ENCODE measurements at places on chromosomes 1 and 21.

GRCh38 chr1:116179419-116179818 lies 68.2 kb downstream of the MAB21L3 start:
- no peak for DNase-seq

DNA sequence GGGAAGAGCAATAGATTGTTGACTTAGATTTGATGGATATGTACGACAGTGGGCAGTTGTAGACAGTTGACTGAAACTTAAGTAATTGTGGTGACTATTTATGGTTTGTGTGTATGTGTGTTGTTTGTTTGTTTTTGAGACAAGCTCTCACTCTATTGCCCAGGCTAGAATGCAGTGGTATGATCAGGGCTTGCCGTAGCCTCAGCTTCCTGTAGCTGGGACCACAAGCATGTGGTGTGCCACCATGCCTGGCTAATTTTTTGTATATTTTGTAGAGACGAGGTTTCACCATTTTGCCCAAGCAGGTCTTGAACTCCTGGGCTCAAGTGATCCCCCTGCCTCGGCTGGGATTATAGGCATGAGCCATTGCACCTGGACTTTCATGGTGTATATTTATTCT lies 9.8 kb downstream of the SDHC start:
- DNase-seq: no peak

DNA sequence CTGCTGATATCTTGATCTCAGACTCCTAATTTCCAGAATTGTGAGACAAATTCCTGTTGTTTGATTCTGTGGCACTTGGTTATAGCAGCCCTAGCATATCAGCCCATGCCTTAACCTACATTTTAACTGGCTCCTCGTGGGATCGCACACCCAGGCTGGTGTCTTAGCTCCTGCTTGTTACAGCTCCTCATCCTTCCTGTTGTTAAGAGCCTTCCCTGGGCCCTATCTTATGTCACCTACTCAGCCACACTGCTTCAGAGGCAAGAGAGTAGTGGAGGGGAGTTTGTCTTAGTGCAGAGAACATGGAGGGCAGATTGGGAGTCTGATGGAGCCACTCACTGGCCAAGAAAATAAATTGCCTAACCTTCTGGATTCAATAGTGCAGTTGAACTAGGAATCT lies 131.0 kb downstream of the ROR1 start:
- DNase-seq: no peak

- DNase-seq: no peak
Observed at GRCh38 chr1:237712082-237712481, 178.6 kb downstream of the ZP4 start.

DNA sequence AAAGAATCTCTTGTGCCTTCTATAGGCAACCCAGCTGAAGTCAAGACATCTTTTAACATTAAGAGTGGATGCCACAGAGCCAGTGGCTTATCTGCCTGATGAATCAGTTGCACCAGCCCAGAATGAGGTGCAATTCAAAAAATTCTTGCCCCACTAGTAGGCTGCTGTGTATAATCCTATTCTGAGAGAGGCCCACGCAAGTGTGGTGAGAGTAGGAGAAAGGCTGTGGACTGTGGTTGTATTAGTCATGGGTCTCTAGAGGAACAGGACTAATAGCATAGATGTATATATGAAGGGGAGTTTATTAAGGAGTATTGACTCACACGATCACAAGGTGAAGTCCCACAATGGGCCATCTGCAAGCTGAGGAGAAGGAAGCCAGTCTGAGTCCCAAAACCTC lies 216.4 kb downstream of the LTN1 start:
- DNase-seq: no peak

DNA sequence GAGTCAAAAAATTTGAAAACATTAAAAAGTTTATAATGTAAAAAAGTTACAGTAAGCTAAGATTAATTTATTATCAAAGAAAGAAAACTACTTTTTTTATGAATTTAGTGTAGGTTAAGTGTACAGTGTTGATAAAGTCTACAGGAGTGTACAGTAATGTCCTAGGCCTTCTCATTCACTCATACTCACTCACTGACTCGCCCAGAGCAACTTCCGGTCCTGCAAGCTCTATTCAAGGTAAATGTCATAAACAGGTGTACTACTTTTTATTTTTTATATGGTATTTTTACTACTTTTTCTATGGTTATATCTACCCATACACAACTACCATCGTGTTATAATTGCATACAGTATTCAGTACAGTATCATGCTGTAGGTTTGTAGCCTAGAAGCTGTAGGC lies 49.6 kb downstream of the TBX19 start:
- DNase-seq: no peak

GRCh38 chr1:203678943-203679661 lies 52.5 kb downstream of the ATP2B4 start:
- no peak for DNase-seq

DNA sequence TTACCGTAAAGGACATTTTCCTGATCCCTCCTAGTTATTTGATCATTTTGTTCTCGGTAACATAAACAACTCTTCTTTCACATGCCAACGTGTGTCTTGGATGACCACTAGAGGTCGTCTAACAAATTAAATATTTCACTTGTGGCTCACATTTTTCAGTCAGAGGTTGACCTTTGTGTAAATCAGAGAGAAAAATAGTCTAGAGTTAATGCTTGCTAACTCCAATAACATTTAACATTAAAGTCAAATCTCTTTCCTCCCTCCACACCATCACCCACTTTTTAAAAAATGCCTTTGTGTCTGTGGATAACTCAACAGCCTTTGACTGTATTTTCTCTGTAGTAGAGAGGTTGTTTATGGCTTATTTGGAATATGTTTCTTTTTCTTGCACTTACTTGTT lies 220.5 kb upstream of the B3GALT2 start:
- no peak for DNase-seq

- DNase-seq: no peak
Observed at GRCh38 chr21:36265431-36265830, 54.6 kb upstream of the MORC3 start.

- DNase-seq: no peak
Observed at GRCh38 chr1:207328004-207328403, 6.5 kb downstream of the CD55 start.

- no peak for DNase-seq
Observed at GRCh38 chr1:37574834-37575480, 18.2 kb downstream of the DNALI1 start.

- no peak for DNase-seq
Observed at GRCh38 chr1:159947942-159948341, 2.5 kb upstream of the IGSF9 start.

- DNase-seq: no peak
Observed at GRCh38 chr1:240737298-240737697, 125.3 kb upstream of the GREM2 start.

GRCh38 chr1:172393354-172393753 lies 27.1 kb upstream of the C1orf105 start:
- DNase-seq: peak; percentile 10

GRCh38 chr1:162475539-162476185 lies 22.0 kb upstream of the UHMK1 start:
- DNase-seq: no peak

- DNase-seq: no peak
Observed at GRCh38 chr21:43965911-43966585, 46.1 kb upstream of the TRAPPC10 start.

GRCh38 chr1:181126289-181126688 lies 37.8 kb downstream of the IER5 start:
- no peak for DNase-seq

GRCh38 chr1:94973309-94973922 lies 46.5 kb upstream of the CNN3 start:
- no peak for DNase-seq

DNA sequence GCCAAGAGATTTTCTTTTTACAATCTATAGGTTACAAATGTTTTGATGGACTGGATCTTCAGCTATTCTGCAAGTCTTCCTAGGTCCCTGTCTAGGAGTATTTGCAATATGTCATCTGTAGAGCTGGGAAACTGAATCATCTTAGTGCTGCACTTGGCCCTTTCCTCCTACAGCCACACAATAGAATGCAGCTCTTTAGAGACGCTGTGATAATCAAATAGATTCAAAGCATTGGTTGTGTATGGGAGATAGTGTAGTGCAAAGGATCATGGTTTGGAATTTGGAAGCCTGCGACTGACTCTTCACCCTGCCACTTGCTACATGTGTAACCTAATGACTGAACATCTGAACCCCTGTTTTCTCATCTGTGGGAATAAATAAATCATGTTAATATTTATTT lies 93.7 kb downstream of the AK5 start:
- DNase-seq: no peak

DNA sequence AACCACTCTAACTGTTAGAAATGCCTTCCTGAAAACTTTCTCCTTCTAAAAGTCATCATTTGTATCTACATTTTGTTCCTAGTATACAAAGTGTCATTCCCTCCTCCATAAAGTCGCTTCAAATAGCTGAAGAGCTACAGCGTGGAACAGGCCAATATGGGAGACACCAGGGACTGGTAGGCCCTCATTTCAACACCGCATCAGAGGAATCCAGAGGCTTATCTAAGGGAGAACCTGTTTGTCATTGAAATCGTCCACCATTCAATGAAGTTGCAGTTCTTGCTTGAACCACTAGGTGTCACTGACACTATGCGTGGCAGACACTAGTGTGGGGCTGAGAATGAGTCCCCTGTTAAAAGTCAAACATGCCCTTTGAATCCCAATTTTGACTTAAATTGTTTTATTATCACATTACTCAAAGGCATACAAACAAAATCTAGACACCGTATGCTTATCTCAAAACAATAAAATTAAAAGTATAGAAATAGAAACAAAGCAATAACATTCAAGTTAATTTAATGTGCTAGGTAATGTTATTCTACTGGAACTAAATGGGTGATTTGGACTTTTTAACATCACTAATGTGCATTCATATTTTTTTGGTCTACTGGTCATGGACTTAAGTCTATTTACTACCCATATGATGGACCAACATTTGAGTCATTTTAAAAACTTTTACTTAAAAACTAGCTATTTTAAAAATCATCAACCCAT lies 182.3 kb downstream of the FCRL5 start:
- DNase-seq: peak; percentile 77

GRCh38 chr1:156356262-156356874 lies 12.6 kb upstream of the RHBG start:
- no peak for DNase-seq

DNA sequence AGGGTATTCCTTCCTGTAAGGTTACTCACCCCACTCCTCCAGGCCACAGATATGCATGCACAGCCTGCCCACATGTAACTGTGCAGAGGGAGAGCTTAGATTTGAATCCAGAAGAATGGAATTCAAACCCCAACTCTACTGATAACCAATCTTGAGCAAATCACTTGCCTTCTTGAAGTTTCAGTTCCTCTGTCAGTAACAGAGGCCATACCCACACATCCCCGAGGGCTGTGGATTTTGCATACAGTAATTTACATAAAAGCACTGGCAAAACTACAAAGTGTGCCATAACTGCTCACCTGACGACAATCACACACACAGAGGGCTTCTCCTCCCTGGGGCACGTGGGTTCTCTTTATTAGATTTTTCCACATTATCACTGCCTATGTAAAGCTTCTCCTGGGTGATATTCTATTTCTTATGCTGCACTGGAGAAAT lies 18.6 kb downstream of the CD247 start:
- DNase-seq: no peak

GRCh38 chr1:9466780-9467758 lies 72.2 kb upstream of the SLC25A33 start:
- DNase-seq: no peak

DNA sequence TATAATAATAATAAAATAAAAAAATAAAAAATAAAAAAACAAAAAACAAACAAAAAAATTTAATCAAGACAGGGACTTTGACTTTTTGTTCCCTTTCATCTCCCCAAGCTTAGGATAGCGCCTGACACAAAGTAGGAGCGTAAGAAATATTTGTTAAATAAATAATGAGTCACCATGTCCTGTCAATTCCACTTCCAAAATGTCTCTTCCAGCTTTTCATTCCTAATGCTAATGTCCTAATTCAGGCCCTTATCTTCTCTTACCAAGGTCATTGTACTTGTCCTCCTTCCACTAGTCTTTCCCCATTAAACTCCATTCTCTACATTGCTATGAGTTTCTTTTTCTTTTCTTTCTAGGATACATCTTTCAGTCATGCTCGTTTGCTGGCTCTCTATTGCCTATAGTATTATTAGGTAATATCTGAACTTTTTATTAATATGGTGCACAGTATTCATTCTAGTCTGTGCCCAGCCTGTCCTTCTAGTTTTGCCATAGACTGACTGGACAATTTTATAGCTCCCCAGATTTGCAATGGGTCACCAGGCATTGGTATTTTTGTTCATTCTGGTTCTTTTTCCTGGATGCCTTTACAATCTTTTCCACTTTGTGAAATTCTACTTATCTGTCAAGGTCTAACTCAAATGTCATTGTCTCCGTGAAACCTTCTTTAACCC lies 11.4 kb downstream of the NEXN start:
- DNase-seq: no peak

DNA sequence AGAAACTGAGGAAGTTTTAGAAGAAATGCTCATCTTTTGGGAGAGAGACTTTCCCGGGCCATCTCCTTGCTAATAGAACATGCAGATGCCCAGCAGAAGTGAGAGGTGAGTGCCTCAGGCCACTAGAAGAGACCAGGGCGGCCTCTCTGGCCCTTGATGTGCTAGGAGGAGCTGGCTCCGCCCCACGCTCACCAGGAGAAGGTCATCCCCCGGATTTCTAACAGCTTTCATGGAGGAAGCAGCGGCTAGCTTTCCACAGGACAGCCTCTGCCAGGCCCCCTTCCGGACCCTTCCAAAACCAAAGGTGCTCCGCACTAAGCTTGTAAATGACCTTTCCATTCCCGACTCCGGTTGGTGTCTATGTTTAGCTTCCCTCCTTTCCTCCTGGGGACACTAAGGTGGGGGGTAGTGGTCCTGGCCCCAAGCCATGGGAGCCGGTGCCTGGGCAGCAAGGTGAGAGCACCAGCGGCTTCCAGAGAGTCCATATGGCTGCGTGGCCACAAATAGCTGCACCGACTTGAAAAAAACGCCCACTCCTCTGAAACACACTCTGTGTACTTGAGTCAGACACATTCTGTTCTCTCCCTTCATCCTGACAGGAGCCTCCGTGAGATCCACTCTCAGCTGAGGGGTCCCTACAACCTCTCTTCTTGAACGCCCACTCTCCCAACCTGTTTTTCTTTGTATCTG lies 249.9 kb downstream of the TNR start:
- DNase-seq: no peak

GRCh38 chr1:217522277-217522676 lies 108.6 kb downstream of the GPATCH2 start:
- no peak for DNase-seq

GRCh38 chr1:61852670-61853015 lies 110.4 kb downstream of the PATJ start:
- DNase-seq: no peak

DNA sequence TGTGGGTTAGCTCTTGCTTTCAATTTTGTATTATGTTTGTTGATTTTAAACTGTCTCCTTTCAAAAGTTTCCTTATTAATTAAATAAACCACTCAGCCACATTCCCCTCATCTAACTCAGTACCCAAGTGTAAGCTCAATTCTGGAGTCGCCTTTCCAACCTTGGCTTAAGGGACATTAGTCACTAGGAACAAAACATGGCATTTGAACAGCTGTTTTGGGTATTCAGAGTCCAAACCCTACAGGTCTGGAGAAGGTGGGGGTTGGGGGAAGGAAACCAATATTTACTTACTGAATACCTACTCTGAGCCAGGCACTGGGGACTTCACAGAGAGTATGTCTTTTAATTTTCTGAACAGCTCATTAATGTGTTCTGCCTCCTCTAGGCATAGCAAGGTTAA lies 117.2 kb upstream of the JUN start:
- DNase-seq: no peak

GRCh38 chr1:244645414-244645813 lies 7.5 kb upstream of the DESI2 start:
- DNase-seq: no peak

GRCh38 chr1:231407049-231407448 lies 15.0 kb downstream of the EGLN1 start:
- DNase-seq: no peak

- no peak for DNase-seq
Observed at GRCh38 chr1:91273875-91274274, 130.8 kb downstream of the HFM1 start.

Measured in tibial nerve (tissue), 4 donors.